ENCODE measurements at places on chromosomes 12 and 14. TPM values are rescaled to one million over a fixed set of nuclear protein-coding genes. Genes with fewer than 3 reads are reported as not detected.

SDR9C7 gene
- not detected for total RNA-seq

HHIPL1 gene
- 1.5 TPM for total RNA-seq

MFAP5 gene
- total RNA-seq, result 56.0 TPM

- DNase-seq, result no peak
These were observed 13.3 kb upstream of the TCL1A start for GRCh38 chr14:95727056-95727700.

DNA sequence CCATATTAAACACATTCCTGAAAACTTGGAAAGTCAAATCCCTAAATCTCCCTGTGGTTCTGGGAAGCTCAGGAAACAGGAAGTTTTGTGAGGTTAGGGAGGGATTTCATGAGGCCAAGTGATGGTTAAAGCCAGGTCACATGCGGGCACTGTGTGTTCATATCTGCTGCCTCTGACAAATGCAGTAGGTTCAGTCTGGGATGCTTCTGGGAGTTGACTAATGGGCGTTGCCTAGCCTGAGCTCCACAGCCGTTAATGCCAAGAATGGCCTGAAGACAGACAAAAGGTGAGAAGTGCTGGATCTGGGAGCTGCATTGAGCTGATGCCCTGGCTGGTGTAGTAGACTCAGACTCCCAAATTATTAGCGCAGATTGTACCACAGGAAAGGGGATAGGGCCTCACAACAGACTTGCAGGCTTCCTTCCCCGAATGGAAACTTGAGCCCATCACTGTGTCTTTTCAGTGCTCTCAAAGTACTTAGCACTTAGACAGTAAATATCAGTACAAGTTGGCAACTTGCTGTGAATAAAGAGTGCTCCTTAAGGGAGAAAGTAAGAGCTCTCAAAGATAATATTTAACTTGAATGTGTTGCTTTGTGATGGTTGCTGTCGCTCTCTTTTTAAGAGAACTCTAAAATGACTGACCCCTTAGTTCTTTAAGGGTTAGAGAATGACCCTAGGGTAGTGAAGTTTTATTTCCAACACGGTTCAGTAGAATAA lies 17.3 kb downstream of the GSG1 start:
- no peak for DNase-seq

GRCh38 chr12:4143896-4144295 lies 129.7 kb upstream of the CCND2 start:
- DNase-seq, result no peak

DNA sequence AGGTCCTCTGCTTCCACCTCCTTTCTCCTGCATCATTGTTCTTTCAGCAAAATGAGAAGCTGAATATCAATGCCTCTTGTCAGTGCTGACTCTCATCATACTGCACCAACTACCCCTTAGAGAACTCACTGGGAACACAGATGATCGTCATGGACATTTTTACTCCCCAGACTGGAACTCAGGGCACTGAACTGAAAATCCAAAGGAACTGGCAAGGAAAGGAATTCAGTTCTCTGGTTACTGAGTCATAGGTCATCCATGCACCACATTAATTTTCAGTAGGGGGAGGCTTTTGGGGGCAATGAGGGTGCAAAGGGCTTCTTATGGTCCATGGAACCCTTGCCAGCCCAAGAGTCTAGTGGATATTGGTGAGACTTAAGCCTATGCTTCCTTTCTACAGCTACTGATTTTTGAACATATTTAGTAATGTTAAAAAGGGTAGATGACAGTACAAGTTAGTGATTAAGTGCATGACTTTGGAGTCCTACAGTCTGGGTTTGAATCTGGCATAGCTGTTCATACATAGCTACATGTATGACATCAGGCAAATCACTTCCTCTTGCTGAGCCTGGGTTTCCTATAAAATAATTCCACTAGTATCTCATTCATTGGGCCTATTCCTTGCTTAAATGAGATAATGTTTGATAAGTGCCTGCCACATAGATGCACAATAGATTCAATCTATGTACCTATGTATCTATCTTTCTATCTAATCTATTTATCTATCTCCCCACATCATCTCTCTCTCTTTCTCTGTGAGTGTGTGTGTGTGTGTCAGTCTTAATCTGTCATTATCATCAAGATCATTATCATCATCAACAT lies 29.2 kb downstream of the BBS10 start:
- no peak for DNase-seq

GRCh38 chr12:45415393-45415817 lies 199.5 kb downstream of the ANO6 start:
- peak; percentile 60 for DNase-seq

- DNase-seq, result no peak
These were observed 28.6 kb upstream of the C12orf42 start for GRCh38 chr12:103524238-103524875.
